Fibroblast of skin of abdomen (primary cell): ENCODE measurements at places on chromosomes 1 and 21.

GRCh38 chr1:244211559-244211944, 160.5 kb downstream of the ZBTB18 start:
- peak; percentile 53 for DNase-seq

- DNase-seq = no peak
Observed at GRCh38 chr1:29202053-29202452, 20.4 kb upstream of the SRSF4 start.

GRCh38 chr1:243751506-243751905, 98.5 kb downstream of the AKT3 start:
- no peak for DNase-seq

GRCh38 chr1:112396653-112397471, 848 bp downstream of the CTTNBP2NL start:
- DNase-seq = peak; percentile 20

DNA sequence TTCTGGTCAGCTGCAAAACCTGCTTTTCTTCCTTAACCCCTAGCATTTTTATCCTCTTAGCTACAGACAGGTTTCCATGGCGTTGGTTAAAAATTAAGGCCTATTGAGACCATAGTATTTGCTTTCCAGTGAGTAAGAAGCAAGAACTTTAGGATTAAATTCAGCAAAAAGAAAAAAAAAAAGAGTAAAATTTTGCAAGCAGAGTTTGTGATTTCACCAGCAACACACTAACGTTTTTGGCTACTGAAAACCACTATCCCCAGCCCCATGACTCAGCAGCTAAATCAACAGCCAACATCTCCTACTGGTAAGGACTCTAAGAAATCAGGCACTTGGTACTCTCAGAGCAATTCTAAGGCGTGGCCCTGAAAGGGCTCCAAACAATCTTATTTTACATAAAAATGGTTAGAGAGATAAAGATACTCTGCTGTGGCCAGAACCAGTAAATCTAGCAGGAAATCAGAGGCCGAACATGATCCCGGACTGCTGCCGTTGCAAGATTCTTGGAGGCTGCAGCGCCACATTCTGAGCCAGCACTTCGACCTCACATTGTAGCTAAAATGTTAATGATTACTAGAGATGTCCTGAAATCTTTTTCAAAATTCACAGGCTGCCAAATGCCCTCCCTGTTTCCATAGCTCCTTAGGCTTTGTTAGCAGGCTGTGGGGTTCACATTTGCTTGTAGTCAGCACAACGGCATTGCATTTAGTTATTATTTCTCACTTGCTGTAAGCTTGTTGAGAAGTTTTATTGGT, 1.6 kb upstream of the ENO1 start:
- peak; percentile 97 for DNase-seq

DNA sequence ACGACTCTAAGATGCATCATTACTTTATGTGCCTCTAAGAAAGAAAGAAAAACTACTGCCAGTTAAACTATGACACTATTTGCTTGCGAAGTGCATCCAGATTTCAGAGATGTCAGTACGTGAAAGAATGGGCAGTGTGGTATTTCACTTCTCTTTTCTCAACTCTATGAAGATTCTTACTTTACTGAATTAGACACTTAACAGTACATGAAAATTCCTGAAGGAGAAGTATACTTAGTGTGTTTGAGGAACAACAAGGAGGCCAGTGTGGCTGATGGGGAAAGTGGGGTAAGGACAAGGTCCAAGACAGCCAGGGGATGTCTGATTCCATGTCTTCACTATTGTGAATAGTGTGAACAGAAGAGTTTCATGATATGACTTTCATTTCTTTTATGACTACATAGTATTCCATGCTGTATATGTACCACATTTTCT, 53.9 kb upstream of the HSD17B7 start:
- no peak for DNase-seq

GRCh38 chr21:44718093-44718492, 6.7 kb upstream of the TSPEAR start:
- no peak for DNase-seq

GRCh38 chr1:21914450-21914849, 22.7 kb downstream of the HSPG2 start:
- DNase-seq = no peak

- no peak for DNase-seq
Observed at GRCh38 chr1:110896090-110896489, 23.1 kb downstream of the CD53 start.

DNA sequence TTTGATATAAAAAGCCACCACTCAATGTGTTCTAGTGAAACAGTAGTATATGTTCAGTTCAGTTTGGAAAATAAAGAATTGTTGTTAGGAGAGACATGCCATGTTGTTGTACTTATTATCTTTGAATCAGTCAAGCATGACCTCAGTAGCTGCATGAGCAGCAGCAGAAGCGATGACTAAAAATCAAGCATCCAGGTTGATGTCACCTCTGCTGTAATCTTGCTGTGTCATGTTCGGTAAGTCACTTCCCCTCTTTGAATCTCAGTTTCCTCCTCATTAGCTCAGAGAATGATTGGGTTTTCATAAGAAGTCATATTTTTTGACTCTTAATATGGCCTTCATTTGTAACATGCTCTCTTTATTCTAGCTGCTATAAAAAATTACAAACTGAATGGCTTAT, 428.4 kb upstream of the B3GALT2 start:
- DNase-seq = peak; percentile 35

DNA sequence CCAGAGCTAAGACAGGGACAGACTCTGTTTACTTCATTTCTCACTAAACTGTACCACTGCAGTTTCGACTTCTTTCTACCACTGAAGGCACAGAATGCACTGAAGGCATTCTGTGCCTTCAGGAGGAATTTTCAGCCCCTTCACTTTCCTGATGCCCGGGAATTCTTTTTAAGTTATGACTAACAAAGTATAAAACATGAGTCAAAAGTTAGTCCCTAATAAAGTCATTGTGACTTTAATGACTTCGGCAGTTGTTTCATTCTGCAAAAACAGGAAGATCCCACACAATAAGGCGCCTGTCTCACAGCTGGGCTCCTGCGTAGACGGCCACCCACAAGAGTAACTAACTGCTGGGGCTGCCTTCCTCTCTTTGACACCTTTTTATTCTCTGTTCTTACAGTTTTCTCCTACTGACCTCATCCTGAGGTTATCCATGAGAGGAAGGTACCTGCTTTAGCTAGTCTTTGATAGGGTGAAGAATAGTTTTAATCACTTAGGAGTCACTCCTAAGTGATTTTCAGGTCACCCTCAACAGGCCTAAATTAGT, 183.9 kb upstream of the SGIP1 start:
- DNase-seq = peak; percentile 39

DNA sequence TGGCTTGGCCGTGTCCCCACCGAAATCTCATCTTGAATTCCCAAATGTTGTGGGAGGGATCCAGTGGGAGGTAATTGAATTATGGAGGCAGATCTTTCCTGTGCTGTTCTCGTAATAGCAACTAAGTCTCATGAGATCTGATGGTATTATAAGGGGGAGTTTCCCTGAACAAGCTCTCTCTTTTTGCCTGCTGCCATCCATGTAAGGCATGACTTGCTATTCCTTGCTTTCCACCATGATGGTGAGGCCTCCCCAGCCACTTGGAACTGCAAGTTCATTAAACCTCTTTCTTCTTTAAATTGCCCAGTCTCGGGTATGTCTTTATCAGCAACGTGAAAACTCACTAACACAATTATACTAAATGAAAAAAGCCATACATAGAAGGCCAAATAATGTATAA, 101.3 kb upstream of the LYPLAL1 start:
- DNase-seq = no peak

DNA sequence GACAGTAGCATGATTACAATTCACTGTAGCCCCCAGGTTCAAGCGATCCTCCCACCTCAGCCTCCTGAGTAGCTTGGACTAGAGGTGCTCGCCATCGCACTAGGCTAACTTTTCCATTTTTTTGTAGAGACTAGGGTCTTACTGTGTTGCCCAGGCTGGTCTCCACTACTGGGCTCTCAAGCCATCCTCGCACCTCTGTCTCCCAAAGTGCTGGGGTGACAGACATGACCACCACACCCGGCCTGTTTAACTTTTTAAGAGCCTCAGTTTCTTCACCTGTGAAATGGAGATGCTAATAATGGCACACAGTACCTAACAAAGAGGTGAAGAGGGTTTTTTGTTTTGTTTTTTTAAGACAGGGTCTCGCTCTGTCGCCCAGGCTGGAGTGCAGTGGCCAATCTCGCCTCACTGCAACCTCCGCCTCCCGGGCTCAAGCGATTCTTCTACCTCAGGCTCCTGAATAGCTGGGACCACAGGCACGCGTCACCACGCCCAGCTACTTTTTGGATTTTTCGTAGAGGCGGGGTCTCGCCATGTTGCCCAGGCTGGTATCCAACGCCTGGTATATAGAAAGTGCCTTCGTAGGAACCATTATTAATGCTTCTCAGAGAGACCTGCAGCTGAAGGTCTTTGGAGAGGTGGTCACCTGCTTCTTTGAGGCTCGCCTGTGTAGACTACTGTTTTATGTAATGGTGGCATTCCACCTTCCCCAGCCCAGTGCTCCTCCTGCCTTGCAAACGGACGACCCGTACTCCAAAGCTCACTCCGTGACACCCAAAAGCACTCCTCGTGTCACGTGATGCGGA, 567 bp downstream of the PMVK start:
- no peak for DNase-seq
